ENCODE measurements at places on chromosomes 16 and 17. TPM values are rescaled to one million over a fixed set of nuclear protein-coding genes. Genes with fewer than 3 reads are reported as not detected.

- no peak for DNase-seq
Measured at GRCh38 chr17:47289302-47289701, 34.5 kb upstream of the EFCAB13 start.

DNA sequence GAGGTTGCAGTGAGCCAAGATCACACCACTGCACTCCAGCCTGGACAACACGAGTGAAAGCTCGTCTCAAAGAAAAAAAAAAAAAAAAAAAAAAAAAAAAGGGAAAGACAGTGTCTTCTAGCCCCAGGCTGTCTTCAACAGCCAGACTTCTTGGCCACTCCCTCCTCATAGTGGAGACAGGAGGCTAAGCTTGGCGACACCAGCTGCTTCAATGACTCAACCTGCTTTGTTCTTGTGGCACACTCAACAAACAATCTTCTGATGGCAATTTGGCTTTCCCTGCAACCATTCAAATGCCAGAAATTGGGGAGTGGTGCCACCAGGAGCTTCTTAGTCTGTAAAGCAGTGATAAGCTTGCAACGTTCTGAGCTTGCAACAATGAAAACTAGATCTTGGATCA is 290.4 kb upstream of the DYNLRB2 start:
- no peak for DNase-seq

DNA sequence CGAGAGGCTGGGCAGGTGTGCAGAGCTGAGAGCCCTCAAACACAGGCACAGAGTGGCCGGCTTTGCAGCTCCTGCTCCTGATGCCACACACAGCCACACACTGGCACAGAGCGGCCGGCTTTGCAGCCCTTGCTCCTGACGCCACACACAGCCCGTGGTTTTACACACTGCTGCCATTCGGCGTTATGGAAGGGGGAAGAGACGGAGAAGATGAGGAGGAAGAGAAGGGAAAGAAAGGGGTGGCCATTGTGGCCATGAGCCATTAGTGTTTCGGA is 26.8 kb downstream of the WSCD1 start:
- DNase-seq = no peak

DNA sequence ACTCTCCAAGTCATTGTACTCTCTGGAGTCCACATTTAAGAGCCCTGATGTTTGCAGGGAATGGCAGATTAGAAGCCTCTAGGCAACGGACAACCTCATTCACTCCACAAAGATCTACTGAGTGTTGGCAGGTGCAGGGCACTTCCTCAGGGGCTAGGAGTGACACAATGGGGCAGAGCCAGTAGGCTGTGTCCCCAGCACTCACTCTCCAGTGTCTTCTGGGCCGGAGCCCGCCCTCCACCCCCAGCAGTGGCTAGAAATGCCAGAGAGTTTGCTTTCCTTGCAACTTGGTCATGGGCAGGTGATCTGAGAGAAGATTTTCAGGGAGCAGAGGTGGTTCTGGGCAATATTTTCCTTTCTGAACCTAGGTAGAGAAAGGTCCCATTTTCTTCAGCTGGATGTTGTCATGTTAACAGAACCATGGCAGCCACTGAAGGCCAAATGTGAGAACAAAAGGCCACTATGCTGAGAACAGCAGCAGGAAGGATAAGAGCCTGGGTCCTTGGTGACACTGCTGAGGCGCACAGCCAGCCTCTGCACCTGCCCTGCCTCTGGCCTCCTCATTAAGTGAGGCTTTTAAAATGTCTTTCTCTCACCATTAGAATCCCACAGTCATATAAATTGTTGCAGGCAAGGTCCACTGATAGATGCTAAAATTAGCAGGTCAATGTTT is 96.2 kb downstream of the USP31 start:
- DNase-seq = no peak

KRTAP17-1 gene
- total RNA-seq = not detected

DNA sequence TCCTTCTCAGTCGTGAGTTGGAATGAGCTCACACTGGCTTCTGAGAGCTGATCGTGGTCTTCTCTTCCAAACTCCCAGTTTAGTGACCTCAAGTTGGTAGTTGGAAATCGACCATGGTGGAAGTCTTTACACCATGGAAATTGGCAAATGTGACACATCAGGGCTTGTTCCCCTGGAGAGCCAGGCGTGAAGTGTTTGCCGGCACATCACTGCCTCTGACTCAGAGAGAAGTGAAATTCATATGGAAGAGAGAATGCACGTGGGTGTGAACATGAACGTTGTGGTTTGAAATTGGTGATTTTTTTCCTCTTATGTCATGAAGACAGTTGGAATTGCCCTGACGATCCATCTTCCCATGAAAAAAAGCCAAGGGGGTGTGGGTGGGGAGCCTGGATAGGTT is 47.4 kb downstream of the AXIN2 start:
- DNase-seq = no peak

All from type B pancreatic cell (in vitro differentiated cells).